ENCODE measurements at places on chromosomes 1 and 21.
A peak's percentile ranks its signal among the peaks of the same experiment; 100 is the strongest.

- DNase-seq = no peak
These were observed 919 bp downstream of the CTSS start for GRCh38 chr1:150764617-150765101.

GRCh38 chr1:58816072-58816746 lies 32.4 kb upstream of the JUN start:
- peak; percentile 65 for DNase-seq

GRCh38 chr1:14390816-14391215 lies 207.7 kb upstream of the KAZN start:
- no peak for DNase-seq

GRCh38 chr1:203306089-203306964 lies 1.0 kb downstream of the BTG2 start:
- no peak for DNase-seq

DNA sequence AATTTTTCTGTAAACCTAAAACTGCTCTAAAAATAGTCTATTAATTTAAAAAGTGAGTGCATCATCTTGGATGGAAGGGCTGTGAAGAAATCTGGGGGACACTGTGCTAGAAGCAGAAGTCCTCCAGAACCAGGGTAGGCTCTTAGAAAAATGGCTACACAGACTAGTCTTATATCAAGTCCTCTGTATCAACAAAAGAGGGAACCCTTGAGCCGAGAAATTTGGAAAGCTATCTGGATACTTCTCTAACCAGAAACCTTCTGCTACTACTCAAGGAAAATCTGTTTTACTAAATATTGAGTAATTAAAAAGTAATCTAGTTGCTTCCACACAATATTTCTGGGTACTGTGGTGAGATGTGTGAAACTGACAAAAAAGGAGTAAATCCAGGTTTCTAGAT lies 92.1 kb downstream of the WDR3 start:
- DNase-seq = no peak

- DNase-seq = no peak
These were observed 85.2 kb upstream of the TRABD2B start for GRCh38 chr1:48082271-48082962.

DNA sequence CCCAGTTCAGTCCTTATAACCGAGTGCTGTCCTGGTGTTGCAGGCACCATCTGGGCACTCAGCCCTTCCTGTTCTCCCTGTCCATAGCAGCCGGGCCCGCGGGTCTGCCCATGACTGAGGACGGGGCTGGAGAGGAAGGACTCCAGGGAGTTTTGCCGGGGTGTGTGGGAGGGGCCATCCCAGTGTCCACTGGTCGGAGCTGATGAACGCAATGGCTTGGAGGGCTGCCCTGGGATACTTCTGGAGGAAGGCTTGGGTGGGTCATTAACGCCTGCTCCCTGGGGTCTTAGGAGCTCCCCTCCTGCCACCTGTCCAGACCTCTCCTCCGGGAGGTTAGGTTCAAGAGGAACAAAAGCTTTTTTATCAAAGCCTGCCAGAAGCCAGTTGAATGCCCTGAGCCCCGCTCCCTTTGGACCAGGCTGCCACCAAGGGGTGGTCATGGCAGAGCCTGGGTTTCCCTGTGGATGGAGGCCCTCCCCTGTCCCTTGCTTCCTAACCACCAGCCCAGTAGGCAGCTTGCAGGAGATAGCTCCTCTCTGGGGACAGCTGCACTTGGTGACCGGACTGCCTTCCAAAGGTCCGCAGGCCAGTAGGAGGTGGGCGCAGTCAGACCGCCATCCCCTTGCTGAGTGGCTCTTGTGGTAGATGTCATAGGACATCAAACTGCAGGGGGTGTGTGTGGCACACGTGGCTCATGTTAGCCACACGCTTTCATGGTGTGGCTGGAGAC lies 61.3 kb downstream of the TRIM11 start:
- DNase-seq = no peak

- no peak for DNase-seq
These were observed 16.0 kb downstream of the ARV1 start for GRCh38 chr1:230994860-230995259.

DNA sequence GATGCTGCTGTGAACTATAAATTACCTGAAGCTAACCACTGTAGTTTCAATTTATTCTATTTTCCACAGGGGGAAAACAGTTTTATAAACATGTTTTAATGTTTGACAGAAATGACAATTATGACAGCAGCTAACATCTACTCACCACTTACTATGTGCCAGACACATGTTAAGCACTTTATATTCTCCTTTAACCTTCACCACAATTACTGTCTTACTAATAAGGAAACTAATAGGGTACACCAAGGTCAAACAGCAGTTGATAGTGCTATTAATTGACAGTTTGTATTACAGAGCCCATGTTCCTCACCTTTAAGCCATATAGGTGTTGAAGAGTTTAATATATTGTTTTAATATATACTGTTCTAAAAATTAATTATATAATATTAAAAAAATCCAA lies 146.4 kb downstream of the EVI5 start:
- DNase-seq = no peak

DNA sequence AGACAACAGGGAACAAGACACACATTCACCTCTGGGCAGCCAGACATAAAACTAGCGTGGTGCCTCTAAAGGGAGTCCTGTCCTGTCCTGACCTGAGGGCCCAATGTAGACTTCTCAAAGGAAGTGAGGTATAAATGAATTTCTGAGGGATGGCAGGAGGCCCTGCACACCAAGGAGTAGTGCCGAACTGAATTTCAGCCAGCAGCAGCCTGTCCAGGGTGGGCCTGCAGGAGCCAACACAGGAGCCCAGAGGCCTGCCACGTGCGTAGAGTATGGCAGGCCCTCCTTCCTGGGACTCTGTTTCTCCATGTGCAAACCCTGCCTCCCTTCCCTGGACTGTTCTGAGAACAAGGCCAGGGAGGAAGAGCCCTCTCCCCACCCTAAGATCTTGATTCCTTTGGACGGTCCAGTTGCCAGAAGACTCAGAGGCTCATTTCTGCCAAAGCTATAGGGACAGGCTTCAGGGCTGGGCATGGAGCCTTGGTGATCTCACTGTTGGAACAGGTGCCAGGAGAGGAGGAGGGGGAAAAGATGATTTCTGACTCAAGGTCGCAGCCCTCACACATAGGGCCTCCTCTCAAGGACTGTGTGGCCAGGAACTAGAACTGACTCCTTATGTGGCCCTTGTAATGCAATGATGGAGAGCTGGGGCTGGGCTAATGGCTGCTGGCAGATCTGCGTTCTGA lies 1.8 kb upstream of the FABP3 start:
- DNase-seq = no peak

DNA sequence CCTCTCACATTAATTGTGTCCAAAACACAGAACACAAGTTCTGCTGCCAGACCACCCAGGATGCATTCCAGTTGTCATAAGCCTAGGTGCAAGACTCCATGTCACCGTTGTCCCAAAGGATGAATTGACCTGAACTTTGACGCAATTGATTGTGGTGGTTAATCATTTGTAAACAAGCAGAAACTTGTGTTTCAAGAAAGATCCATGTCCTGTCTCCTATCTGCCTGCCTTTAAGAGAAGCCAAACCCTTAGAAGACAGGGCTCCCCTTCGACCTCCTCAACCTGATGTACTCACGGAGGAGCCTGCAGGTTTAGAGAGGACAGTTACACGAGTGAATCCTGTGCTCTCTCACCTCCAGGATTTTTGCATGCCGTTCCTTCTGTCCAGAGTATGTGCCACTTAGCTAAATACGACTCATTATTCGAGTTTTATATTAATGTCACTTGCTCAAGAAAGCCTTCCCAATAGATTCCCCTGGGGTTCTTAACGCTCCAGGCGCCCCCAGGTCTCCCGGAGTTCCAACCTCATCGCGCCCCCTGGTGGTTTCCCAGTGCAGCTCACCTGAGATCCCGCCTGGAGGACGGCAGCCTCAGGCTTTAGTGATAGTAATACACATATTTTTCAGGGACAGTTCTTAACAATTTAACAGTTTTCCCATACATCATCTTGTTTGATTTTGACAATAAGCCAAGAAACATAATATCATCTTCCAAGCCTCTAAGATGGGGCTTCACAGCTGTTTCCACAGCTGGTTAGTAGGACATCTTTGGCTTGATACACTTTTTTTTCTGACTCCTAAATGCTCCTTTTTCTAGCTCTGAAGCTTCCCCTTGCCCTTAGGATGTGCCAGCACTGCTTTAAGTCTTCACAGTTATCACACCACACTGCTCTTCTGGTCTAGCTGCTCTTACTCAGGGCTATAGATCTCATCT lies 2.4 kb upstream of the C8B start:
- no peak for DNase-seq

- no peak for DNase-seq
These were observed 104.6 kb downstream of the TLR5 start for GRCh38 chr1:223038288-223039006.

GRCh38 chr1:186819126-186819525 lies 9.6 kb upstream of the PLA2G4A start:
- DNase-seq = no peak

DNA sequence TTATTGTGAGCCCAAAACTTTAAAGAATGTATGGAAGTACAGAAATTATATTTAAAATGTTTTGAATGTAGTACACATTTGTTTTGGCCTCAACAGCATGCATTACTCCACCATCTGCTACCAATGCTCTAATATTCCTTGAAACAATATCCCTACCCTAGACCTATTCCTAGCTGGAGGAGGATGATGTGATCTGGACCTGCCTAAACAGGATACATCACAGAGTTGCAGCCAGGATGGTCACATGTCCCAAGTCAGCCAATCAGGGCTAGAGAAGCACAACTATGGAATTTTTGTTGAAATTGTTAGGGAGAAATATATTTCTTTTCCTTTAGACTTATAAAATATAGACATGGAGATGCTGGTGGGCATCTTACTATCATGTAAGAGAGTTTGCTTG lies 623.3 kb upstream of the NR5A2 start:
- no peak for DNase-seq

GRCh38 chr1:65149351-65150107 lies 1.5 kb downstream of the AK4 start:
- no peak for DNase-seq

DNA sequence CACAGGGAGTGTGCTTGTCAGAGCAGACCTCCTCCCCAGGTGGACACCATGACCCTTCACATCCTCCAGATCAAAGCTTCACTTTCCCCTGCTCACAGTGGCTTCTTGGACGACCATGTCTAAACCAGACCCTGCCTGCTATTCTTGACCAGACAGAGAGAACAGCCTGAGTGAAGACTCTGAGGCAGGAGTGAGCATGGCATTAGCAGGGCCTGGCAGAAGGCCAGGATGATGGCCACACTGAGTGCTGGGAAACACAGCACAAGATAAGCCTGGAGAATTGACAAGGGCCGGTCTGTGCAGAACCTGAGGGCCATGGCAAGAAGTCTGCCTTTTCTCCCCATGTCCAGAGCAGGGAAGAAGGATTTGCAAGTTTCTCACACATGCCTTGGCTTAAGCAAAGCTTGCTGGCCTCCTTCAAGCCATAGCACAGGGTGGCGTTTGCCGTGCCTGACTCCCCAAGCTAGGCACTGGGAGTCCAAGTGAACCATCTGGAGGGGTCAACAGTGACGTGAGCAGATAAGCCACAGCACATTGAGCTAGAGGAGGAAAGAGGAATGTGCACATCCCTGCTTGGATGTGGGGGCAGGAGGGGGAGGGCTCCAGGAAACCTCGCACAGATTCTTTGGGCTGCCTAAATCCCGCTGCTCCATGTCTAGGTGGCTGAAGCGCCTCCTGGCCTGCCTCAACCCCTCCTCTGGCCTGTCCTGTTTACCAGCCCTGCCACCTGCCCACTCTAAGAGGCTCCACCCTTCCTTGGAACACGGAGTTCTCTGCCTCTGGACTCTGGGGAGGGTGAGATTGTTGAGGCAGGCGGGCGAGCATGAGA lies 87.1 kb downstream of the CD58 start:
- DNase-seq = no peak

DNA sequence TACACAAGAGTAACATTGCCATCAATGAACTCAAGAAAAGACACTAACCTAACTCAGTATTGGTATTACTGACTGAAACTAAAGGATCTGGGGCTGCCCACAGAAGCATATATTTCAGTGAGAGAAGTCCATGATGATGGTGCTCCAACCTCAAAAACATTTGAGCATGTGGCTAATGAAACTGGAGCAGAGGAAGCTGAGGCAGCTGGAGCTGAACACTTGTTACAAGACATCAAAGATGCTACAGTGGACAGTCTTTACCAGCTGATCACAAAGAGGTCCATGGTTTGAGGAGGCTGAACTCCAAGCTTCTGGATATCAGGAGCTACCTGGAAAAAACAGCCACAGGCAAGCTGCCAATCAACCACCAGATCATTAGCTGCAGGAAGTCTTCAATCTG lies 42.2 kb upstream of the TTC39A start:
- DNase-seq = no peak

DNA sequence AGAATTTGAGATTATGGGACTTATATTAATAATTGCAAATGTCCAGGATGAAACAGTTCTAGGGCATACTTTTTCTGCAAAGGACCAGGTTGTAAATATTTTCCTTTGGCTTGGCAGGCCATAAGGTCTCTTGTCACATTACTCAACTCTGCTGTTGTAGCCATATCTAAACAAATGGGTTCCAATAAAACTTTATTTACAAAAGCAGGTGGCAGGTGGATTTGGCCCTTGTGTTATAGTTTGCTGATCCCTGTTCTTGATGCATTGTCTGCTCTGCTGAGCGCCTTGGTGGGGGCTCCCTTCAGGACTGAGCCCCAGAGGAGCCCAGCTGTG lies 258.5 kb downstream of the FOXD2 start:
- DNase-seq = no peak

DNA sequence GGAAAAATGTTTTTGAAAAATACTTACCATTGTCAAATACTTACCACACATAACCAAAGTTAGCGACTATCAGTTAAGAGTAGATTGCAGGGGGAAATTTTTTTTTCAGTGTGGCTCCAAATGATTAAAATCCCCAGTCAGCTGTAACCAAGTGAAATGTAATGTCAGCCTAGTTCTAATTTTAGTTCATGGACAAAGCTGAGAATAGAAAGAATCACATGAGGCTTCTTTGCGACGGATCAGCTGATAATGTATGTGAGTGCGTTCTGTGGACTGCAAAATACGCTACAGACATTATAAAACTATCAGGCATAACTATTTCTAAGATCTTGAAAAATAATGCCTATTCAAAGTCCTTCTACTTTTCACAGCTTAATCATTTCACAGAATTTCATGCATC lies at the start of gene LRRC39:
LRRC39 (minus strand) TSS at position 166 of the 400 bp plus-strand sequence. CDS start 9,740 bp downstream, outside the sequence.
- no peak for DNase-seq

DNA sequence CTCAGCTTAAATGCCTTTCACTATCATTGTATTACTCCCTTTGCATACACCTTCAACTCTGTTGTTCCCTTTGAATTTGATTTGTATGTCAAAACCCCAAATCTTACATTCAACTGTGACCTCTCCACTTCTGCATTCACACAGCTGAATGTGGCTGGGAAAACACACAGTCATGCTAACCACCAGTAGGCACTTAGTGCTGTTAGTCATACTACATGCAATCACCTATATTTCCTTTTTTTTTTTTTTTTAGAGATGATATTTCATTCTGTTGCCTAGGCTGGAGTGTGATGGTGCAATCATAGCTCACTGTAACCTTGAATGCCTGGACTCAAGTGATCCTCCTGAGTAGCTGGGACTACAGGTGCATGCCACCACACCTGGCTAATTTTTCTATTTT lies 16.2 kb downstream of the BTBD8 start:
- DNase-seq = no peak

- DNase-seq = no peak
These were observed 181.9 kb downstream of the ZSCAN20 start for GRCh38 chr1:33654267-33654834.
